ENCODE measurements at places on chromosomes 5 and 9.

DNA sequence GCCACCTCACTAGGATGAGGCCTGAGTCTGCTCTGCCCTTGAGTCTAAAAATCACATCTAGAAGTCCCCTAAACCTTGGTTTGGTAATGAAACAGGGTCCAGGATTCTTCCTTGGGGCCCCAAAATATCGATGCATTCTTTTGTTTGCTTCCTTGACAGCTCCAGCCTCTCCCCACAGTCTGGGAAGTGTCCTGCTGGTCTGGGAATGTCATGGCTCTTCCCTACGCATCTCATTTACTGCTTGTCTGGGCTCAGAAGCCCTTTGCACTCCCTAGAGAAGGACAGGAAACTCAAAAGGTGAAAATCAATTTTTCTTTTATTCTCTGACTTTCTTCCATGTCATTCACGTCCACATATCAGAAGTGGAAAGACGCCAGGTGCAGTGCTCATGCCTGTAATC is 115.8 kb downstream of the DRD1 start:
- no peak for DNase-seq

DNA sequence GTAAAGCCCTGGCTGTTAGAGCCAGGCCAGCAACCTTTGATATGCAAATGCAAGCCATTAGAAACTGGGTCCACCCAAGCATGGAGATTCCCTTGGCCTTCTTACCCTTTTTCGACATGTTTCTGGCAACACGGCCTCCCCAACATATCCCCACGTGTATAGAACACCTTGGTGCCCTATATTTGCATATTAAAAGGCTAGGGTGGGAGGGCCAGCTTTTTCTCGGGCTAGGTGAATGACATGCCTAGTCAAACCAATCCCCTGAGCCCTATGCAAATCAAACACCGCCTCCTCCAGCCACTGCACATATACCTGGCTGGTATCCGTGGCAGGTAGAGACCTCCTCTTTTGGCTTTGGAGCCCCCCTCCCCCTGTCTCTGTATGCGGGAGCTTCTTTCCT is 55.6 kb upstream of the ZFR start:
- DNase-seq, result no peak

DNA sequence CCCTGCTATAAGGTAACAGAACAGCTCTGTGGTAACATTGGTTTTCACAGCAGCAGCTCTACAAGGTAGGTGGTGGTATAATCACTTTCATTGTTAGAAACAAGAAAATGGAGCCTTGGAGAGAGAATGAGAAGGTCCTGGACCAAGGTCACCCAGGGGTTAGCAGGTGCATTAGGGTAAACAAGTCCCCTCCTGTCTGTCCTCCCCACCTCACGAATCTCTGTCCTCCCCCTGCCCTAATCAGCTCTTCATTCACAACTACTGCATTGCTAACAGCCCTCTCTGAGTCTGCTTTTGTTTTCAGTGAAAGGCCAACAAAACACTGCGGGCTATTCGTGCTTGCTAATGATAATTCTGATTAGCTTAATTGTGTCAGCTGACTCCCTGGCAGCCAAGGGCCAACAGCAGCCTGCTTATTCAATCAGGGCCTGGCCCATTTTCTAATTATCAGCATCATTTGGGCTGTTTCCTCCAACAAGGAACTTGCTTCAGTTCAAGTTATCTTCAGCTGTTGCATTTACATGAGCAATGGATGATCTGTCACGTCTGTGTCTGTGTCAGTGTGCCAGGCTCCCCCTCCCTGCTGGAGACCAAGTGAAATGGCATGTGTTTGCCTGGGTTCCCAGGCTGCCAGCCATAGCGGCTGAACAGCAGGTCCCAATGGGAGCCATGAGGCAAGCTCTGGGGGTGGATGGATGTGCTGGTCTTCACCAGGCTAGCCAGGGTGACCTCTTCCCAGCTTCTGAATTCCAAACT is 56.7 kb upstream of the EQTN start:
- no peak for DNase-seq

DNA sequence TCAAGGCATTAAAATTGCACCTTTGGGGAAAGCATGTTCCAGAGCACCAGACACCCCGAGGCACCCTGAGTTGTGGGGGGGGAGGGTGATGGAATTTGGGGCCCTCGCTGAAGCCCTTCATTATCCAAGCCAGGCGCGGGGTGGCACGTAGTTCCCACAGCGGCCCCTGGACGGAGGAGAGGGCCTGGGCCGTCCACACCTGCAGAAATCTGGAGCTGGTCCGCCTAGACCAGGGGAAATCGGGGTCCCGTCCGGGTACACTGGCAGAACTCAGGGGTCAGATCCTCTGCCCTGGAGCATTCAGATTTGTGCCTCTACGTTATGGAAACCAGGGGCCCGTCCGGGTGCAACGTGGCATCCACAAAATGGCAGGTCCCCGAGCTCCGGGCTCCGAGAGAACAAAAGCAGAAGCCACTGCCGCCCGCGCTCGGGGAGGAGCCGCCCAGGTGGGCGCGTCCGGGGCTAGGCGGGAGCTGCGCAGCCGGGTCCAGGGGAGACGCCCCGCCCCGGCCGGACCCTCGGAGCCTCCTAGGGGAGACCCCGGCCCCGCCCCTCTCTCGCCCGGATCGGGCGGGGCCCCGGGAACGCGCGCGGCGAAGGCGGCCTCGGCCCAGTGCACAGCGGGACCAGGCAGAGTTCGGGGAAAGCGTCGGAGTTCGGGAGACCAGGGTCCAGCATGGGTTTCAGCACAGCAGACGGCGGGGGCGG is at the start of gene PLEKHG4B:
Gene PLEKHG4B, plus strand, starts transcription at position 613 of the 708 bp plus-strand sequence. Its CDS starts 64 bp downstream, at position 677.
- no peak for DNase-seq

GRCh38 chr5:56142614-56143372 is 90.3 kb downstream of the ANKRD55 start:
- no peak for DNase-seq

DNA sequence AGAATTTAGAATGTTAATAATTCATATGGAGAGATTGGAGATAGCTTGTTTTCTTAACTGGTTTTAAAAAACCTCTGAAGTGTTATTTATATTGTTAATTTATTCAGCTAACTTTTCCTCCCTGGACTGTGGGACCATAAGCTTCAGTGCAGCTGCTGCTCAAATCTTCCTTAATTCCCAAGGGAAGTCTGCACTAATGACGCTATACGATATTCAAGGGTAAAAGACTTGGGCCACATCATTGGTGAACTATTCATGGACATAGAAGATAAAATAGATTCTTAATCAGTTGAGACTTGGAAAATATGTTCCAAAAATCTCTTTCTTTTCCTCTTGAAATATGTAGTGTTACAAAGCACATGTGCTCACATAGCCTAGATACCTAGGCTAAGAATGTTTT is 31.1 kb upstream of the GAS1 start:
- no peak for DNase-seq

Data from stimulated activated CD8-positive, alpha-beta memory T cell treated with anti-CD3 and anti-CD28 coated beads, Interleukin-2, amount 100 ng/mL, for 48 hours (primary cell).